ENCODE measurements at places on chromosomes 2 and 18.

DNA sequence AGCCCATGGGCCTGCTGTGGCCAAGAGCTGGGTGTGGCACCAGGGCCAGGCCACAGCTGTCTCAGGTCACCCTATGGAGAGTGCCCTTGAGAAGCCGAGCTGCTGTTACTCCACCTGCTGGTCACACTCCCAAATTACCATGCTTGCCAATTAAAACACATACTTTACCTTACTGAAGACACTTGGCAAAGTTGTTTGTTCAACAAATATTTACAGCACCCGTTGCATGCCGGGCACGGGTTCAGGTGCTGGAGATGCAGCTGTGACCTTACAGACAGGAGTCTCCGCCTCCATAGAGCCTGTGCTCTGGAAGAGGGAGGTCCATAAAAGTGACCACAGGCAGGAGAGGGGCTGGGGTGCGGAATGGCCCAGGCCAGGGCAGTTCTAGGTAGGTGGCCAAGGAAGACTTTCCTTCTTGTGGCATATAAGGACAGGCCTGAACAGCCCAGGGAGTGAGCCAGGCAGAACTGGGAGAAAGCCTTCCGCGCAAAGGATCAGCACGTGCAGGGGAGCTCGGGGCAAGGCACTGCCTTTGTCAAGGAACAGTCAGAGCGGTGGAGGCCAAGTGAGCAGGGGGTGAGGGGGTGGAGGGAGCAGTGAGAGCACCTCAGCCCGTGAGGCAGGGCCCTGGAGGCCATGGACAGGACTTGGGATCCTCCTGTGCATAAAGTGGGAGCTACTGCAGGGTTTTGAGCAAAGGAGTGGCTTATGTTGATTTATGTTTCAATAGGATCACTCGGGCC, 23.6 kb upstream of the RBM44 start:
- no peak for DNase-seq

DNA sequence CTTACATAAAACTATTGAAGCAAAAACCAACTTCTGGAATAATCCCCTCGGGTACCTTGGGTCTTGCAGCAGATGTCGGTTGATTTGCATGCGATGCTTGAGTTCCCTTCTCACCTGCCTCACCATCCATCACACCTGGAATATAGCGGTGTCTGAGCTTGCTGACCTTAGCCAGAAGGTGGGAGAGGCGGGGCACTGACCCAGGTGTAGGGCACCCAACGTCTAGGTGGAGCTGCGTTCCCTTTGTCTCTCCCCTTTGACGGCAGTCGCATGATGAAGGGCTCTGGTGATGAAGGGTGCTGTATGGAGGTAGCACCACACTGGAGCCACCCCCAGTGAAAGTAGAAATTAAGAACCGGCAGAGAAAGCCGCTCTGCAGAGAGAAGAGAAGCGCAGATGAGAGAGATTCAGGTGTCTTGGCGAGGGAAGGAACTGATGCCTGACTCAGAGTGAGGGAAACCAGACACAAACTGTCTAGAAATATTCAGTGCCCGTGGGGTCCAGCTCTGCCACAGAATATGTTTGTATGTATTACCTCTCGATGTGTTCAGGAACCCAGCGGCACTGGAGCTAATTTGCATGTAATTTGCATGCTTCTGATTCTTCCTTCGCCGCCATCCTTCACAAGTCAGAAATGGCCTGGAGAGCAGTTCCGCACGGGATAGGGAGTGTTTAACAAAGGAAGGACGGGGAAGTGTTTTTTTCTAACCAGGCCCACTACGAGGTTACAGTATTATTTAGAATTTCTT, 19.4 kb upstream of the MBP start:
- no peak for DNase-seq

GRCh38 chr2:240704651-240705050, 13.0 kb downstream of the AQP12A start:
- DNase-seq = no peak

- no peak for DNase-seq
Measured at GRCh38 chr18:48687346-48688042, 148.7 kb downstream of the CTIF start.

GRCh38 chr2:45102141-45102540, 92.9 kb upstream of the SIX2 start:
- DNase-seq = no peak

DNA sequence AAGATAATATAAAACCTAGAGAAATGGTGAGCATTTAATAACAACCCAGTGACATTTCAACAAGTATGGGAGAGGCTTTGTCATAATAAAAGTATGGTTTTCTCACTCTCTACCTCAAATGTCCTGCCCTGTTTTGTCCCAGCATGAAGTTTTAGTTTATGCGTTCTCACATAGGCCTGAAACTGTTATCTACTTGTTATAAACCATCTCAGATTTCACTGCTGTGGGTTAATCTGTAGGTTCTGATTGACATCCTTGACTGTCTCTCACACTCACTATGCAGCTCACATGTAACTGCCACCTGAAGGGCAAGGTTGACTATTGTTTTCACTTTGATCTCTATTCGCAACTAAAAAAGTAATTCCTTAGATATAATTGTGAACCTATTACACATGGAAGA, 44.9 kb downstream of the ZEB2 start:
- DNase-seq = no peak

DNA sequence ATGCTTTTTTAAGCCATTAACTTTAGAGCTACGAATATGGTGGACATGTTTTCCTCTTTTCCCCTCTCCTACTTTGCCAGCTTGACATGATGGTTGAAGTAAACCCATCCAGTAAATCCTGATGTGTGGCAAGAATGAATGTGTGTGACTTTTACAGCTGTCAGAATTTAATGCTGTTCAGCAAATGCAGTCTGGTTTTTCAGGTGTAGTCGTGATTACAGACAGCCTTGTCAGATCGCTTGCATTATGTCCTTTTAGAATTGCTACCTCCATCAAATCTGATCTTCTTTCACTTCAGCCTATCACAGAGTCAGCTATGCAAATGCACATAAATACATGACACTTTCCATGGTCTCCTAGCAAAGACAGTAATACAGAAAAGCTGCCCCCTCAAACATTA, 278.5 kb downstream of the FBXO15 start:
- no peak for DNase-seq

GRCh38 chr18:74892066-74892627, 294.5 kb downstream of the ZNF407 start:
- no peak for DNase-seq

GRCh38 chr18:44922968-44923367, 242.3 kb downstream of the SETBP1 start:
- DNase-seq = no peak

DNA sequence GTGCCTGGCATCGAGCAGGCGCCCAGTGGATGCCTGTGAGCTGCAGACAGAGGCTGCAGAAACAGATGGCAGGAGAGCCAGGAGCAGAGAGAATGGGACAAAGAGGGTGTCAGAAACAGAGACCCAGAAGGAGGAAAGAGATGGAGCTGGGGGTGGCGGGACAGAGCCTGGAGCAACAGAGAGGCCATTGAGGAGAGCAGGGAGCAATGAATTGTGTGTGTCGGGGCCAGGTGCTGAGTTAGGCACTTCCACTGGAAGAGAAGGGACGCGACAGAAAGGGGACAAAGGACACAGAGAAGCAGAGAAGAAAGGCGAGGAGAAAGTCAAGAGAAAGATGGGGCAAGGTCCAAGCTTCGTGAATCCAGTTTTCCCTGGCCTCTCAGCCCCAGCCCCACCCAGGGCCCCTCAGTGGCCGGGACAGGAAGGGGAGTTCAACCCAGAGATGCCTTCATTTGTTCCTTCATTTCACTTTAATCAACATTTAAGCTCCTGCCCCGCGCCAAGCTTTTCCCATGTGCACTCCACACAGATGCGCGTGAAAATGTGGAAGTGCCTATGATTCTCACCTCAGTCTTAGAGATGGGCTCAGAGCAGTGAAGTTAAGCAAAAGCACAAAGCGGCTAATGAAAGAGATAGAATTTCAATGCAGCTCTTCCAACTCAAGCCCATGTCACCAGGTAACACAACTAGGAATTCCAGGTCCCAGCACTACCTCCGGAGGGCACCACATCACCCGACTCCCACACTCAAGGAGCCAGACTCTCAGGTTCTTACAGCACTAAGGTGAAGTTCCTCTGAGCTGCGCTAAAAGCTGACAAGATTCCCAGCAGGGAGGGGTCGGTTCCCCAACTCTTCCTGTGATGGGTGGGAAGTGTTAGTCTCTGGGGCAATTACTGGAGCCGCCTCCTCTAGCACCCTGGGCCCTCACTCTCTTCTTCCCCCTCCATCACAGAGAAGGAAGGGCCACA, 55.1 kb downstream of the TNS1 start:
- DNase-seq = no peak

GRCh38 chr2:217512259-217512658, 490.5 kb downstream of the TNS1 start:
- no peak for DNase-seq

DNA sequence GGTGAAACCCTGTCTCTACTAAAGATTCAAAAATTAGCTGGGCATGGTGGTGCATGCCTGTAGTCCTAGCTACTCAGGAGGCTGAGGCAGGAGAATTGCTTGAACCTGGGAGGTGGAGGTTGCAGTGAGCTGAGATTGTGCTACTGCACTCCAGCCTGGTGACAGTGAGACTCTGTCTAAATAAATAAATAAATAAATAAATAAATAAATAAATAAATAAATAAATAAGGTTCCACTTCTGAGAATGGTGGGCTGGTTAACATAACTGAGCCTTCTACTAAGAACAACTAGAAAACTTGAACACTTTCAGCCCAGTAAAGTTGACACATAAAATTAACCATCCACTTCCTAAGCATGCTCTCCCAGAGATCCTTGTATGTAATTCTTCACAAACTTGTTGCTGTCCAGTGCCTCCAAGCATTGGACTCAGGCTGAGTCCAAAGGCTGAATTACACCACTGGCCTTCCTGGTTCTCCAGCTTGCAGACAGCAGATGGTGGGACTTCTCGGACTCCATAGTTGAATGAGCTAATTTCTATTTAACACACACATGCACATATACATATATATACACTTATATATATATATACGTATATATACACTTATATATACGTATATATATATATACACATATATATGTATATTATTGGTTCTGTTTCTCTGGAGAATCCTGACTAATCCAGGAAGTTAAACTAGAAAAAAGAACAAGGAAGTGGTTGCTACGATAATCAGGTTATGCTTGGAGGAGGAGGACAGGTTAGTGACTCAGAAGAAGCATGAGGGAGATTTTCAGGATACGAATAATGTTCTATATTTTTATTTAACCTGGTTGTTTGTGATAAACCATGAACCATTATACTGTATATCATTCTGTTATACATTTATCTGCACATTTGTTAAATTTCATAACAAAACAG, 348.8 kb downstream of the METTL4 start:
- no peak for DNase-seq

- no peak for DNase-seq
Measured at GRCh38 chr2:100126201-100126600, 16.2 kb downstream of the AFF3 start.

GRCh38 chr2:66602341-66602740, 167.4 kb downstream of the MEIS1 start:
- no peak for DNase-seq

GRCh38 chr2:181106229-181106628, 125.8 kb downstream of the UBE2E3 start:
- DNase-seq = no peak

DNA sequence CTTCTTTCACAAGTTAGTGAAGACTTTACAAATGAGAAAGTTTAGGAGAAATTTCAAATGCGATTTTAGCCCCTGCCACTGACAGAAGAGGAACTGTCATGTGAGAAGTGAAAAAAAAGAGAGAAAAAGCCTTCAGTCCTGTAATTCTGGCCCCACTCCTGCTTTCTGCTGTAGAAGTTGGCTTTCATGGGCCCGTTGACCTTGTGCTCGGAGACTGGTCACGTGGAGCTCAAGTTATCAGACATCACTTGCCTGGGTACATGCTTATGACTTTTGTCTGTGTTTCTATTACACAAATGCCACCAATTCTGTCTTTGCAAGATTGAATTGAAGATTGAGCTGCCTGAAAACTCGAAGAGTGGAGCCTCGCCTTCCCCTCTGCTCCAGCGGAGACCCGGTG, 749.9 kb downstream of the BCL11A start:
- DNase-seq = no peak

DNA sequence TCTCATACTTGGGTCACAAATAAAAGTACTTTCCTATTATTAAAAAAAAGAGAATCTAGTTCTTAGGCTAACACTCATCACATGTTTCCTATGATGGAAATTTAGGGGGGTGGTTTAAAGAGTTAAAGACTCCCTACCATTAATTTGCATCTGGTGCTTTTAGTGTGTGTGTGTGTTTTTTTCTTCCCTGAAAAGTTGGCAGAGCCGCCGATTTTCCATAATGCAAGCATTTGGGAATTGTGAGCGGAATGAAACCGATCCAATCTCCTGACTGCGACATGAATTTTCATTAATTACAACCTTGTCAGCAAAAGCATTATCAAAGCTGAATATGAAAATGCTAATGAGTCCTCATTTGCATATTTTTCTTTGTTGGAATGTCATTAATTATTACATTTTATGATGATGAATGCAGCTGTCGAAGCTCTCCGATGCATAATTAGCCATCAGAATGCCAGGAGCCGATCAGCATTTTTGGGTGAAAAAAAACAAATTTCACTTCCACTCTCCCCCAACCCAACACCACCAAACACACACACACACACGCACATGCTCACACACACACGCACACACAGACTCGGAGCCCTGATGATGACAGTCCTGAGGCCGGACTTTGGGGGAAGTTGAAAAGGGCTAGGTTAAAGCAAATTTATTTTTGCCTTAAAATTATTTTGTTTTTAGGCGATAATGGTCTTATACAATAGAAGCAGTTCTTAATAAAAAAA, 165.4 kb downstream of the TCF4 start:
- peak; percentile 70 for DNase-seq

- no peak for DNase-seq
Measured at GRCh38 chr2:65388051-65388531, 44.3 kb downstream of the SPRED2 start.

DNA sequence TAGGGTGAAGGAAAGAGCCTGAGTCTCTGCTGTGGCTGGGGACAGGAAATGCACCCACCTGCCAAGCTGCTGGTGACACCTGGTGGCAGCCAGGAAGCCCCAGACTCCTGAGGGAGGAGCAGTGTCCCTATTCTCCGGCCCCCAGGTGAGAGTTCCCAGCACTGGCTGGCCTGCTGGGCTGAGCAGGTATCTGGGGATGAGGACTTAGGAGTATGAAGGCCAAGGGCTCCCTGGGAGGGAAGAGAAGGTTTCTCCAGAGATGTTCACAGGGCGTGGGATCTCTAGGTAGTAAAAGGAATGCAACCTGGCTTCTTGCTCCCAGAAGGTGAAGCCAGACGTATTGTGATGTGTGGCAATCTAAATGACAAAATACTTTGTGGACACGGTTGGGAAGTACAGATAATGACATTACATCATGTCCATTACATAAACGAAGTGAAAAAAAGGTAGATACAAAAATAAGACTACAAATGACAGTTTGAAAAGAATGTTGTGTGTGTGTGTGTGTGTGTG, 75.8 kb upstream of the SLC1A4 start:
- DNase-seq = no peak

DNA sequence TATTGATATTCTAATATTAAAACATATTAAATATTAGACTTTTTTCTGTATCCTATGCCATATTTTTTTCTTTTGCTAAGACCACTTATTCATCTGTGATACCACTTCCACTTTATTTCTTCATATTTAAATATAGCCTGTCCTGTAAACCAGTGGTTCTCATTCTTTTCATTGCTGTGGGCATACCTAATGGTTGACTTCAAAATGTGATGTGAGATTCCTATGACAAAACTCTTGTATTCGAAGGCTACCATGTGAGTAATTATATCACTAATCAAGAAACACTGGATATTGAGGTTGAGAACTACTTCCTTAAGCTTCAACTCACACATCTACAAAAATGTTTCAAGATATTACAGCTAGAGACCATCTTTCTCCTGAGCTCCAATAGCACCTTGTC, 3.6 kb downstream of the SCRN3 start:
- no peak for DNase-seq
